Activated CD4-positive, alpha-beta T cell treated with anti-CD3 and anti-CD28 coated beads, Interleukin-2, amount 10 ng/mL, durations not matched to agents 7 days and 5 days (primary cell): ENCODE measurements at places on chromosomes 3 and 15. TPM values are rescaled to one million over a fixed set of nuclear protein-coding genes. Genes with fewer than 3 reads are reported as not detected.

The SAMMSON gene
- not detected for total RNA-seq

The POPDC2 gene
- 2.9 TPM for total RNA-seq

The SLC24A5 gene
- total RNA-seq: not detected

The RBP2 gene
- not detected for total RNA-seq

The TMEM212 gene
- total RNA-seq: not detected

The MKRN2OS gene
- total RNA-seq: not detected

The ZNF385D gene
- total RNA-seq: not detected

The INKA1 gene
- 0.60 TPM for total RNA-seq

The HEMK1 gene
- 49.0 TPM for total RNA-seq

The GOLGA6L24 gene
- not detected for total RNA-seq

The BNC1 gene
- not detected for total RNA-seq

The ARGFX gene
- not detected for total RNA-seq

DNA sequence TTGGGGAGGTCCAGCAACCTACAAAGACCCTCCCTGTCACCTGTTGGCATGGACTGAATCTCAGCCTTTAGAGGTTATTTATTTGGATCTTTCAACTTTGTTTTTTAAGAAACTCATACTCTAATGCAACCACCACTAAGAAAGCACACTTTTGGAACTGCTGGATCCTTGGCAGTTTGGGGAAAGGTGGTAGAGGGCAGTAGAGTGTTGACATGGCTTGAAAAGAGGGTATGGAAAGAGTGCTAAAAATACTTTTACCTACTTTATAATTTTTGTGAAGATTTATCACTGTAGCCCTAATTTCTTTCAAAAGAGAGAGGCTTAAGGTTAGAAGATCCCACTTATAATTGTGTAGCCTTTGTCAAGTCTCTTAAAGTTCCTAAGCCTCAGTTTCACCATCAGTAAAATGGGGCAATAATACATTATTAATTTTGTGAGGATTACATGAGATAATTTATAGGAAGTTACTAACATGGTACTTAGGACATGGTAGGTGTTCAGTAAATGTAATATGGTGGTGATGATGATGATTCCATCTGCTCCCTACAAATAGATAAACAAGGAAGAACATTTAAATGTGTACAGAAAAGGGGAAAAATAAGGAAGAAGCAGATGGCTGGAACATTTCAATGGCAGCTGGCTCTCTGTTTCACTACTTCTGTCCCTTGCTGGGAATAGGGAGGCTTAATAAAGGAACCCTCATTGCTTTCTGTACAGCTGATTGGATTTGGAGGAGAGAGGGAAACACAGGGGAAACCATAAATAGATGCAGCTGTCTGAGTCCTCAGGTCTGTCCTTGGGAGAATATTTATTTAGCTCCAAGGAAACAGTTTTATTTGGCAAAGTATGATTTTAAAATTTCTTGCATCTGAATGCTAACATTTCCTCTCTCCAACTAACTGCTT is 208.4 kb upstream of the ADAMTS9 start:
- DNase-seq: no peak

DNA sequence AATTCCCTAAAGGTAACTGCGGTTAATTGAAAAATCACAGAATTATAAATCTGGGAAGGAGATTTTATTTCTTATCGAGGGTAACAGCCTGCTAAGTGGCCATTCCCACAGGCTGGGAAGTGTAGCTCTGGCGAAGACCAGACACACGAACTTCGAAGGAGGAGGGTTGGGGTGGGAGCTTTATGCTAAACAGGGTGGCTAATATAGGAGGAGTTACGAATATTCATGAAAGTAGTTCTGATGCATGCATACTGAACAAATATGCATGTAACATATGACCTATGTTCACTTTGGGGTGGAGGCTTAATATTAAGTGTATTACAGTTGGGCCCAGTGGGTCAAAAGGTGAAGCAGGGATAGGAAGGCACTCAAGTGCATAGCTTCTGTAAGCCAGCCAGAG is 221.6 kb downstream of the FGF12 start:
- no peak for DNase-seq

DNA sequence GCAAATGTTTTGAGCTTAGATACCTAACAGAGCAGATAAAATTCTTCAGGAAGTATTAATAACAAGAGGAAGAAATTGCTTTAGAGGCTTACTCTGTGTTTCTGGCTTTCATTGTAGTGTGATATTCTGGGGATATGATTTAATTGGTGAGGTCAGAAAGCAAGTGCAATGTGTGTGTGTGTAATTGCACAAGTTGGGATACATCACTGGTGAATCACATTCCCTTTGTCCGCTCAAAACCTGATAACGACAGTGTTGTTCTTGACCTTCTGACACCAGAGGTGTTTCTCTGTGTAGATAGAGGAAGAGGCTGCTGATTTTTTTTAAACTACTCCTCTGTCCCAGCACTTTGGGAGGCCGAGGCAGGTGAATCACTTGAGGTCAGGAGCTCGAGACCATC is 161.1 kb downstream of the CACNA2D3 start:
- DNase-seq: no peak

- DNase-seq: no peak
Observed at GRCh38 chr3:71602256-71602655, 18.7 kb upstream of the FOXP1 start.

GRCh38 chr3:19002606-19003005 is 145.7 kb upstream of the KCNH8 start:
- no peak for DNase-seq

DNA sequence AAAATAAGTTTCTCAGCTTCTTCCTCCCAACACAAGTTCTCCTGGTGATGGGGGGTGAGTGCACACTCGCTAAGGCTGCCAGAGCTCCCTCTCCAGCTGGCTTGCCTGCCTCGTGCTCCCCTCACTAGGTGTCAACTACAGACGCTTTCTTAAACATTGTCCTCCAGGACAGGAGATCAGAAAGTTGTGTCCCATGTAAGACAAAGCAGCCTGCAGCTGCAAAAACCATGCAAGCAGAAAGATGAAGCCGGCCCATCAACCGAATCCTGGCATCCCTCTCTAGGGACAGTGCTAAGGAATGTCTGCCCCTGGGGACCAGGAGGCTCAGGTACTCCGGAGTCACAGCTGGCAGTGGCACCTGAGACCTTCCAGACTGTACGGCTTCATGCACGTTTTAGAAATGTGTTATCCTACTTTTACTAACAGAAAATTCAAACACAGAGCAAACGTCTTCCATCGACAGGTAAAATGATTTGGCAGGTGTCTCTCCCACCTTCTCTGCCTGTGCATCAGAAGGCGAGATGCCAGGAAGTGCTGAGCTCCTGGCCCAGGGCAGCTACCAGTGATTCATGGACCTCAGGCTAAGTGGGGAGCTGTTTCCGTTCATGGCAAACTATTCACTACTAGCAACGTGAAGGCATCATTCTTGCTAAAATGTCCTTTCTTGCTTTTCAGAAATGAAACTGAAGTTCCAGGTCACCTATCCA is 246.1 kb downstream of the ADAMTS17 start:
- no peak for DNase-seq

- DNase-seq: peak; percentile 14
Observed at GRCh38 chr3:64355401-64355807, 130.1 kb upstream of the PRICKLE2 start.

DNA sequence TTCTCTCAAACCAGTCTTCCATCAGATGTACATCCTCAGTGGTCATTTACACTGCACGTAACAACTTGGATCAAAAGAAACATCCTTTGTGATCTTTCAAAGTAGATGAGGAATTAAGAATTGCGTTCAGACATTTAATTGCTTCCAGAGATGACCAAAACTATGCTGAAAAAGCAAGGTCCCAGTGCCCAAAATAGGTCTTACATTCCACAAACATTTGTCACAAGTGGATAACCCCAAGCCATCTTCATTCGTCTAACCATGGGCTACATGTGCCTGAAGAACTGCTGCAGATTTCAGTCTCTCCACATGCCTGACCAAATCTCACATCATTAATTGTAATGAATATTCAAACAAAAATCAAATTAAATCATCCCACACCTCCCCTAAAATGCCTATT is 273.6 kb downstream of the SHOX2 start:
- no peak for DNase-seq

DNA sequence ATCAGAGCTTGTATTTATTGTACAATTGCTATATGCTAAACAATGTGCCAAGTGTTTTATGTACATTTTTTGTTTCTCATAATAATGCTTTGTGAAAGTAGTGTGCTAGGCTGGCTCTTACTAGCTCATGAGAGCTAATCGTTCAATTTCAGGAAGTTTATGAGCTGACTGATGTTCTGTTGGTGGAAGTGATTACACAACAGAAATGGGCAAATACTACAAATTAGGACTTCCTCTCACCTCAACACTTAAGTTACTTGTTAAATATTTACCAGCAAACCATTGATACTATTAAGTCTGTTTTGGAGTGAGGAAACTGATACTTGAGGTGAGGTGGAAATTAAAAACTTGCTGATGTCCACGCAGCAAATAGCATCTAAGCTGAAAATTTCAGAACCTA is 32.3 kb downstream of the SLC9C1 start:
- no peak for DNase-seq

GRCh38 chr15:31333820-31334219 is 7.2 kb downstream of the KLF13 start:
- no peak for DNase-seq

- DNase-seq: no peak
Observed at GRCh38 chr15:77782691-77783090, 150.0 kb upstream of the LINGO1 start.
